Glutamatergic neuron (in vitro differentiated cells): ENCODE measurements at places on chromosomes 2 and 18. TPM values are rescaled to one million over a fixed set of nuclear protein-coding genes. Genes with fewer than 3 reads are reported as not detected.

Gene DDX1
- 255 TPM for total RNA-seq

Gene GRHL1
- total RNA-seq = 4.3 TPM

Gene DNER
- total RNA-seq = 36.0 TPM

Gene CTAGE1
- not detected for total RNA-seq

Gene ARHGEF33
- total RNA-seq = 1.1 TPM

Gene FOXI3
- 0.34 TPM for total RNA-seq

Gene IL36G
- total RNA-seq = not detected

Gene ASB18
- not detected for total RNA-seq

Gene PSTPIP2
- total RNA-seq = 0.20 TPM

Gene VSNL1
- total RNA-seq = 6.1 TPM

Gene TNFAIP6
- total RNA-seq = not detected

DNA sequence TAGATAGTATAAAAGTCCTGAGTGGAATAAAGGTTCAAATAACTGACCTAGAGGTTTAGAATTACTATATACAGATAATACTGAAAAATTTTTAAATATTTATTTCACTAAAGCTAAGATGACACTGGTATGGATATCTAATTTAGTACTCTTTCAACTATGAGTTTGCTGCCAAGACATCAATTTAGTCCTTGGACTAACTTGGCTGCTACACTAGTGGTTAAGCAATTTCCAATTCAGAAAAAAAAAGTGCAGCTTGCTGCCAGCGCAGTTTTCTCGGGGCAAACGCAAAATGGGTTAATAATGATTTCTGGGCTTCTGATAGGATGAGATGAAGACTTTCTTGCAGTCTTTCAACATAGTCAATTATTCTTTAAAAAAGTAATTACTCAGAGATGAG is 10.8 kb downstream of the BUB1 start:
- no peak for DNase-seq

- no peak for DNase-seq
Measured at GRCh38 chr2:83331810-83332209, 1127.3 kb downstream of the SUCLG1 start.

GRCh38 chr2:31137211-31138036 is 816 bp downstream of the GALNT14 start:
- DNase-seq = peak; percentile 48

GRCh38 chr2:30511122-30512083 is 64.4 kb downstream of the LCLAT1 start:
- DNase-seq = no peak

DNA sequence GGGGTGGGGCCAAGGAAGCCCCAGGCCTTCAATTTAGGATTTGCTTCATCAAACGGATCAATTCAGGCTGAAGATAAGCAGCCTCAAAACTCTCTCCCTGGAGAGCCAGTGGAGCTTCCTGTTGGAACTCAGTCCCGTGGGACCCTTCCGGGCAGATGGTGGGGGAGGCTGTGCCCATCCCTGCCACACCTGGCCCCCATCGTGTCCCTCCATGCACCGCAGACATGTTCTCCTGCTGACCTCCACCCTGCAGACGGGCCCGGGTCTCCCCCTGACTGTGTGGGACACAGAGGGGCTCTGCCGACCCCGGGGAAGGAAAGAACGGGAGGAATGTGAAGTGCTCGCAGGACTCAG is 144.2 kb downstream of the TPO start:
- peak; percentile 44 for DNase-seq

GRCh38 chr2:127401757-127402695 is 14.3 kb upstream of the MAP3K2 start:
- DNase-seq = no peak

- no peak for DNase-seq
Measured at GRCh38 chr2:216320852-216321251, 51.4 kb downstream of the MARCHF4 start.

GRCh38 chr2:236536727-236537398 is 32.8 kb upstream of the ACKR3 start:
- DNase-seq = no peak

GRCh38 chr2:171235262-171235881 is 74.7 kb upstream of the TLK1 start:
- DNase-seq = no peak

DNA sequence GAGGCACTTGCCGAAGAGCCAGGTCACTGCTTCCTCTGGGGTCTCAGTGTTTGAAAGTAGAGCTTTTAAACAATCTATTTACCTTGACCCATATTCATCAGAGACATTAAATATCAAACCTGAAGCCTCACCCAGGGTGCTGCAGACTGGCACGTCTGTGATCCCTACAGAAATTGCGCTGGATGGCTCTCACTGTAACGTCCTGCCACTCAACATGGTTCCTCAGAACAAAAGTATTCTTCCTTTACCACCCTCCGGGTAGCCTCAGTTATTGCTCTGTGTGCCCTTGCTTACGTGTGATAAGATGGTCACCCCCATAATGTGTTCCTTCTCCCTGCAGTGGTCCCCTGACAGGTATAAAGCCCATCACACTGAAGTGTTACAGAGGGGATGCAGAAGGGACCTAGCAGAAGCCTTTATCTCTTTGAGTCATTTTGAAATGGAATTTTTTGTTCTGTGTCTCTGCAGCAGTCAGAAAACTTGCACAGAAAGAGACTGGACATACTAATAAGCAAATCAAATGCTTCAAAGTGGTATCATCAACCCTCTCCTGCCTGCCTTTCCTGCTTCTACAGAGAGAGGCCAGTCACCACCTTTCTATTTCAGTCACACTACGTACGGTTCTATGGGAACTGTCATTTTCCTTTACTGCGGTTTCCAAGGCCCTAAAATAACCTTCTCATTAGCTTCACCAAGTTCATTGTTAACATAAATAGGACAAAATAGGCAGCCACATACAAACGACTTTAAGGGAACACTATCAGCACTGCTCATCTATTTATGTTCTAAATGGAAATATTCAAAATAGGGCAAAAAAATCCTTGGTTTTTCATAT is 86.8 kb downstream of the METTL8 start:
- DNase-seq = no peak

- DNase-seq = no peak
Measured at GRCh38 chr2:6143812-6144211, 451.6 kb downstream of the SOX11 start.

- no peak for DNase-seq
Measured at GRCh38 chr2:138123741-138124140, 159.5 kb downstream of the HNMT start.

DNA sequence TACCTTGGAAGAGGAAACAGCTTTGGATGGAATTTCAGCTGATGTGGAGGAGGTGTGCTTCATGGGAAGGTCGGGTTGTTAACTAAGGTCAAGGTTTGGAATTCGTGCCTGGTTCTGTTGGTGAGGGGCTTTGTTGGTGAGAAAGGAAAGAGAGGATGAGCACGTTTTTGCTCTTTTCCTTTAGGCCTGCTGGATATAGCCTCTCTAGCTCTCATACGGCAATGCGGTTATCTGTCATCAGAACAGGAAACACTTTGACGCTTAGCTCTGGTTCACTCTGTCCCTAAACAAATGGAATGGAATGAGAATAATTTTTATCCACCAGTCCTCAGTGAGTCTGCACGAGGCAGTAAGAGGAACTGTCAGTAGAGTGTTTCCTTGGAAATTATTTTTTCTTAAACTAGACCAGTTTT is 169.7 kb upstream of the NOSTRIN start:
- no peak for DNase-seq

DNA sequence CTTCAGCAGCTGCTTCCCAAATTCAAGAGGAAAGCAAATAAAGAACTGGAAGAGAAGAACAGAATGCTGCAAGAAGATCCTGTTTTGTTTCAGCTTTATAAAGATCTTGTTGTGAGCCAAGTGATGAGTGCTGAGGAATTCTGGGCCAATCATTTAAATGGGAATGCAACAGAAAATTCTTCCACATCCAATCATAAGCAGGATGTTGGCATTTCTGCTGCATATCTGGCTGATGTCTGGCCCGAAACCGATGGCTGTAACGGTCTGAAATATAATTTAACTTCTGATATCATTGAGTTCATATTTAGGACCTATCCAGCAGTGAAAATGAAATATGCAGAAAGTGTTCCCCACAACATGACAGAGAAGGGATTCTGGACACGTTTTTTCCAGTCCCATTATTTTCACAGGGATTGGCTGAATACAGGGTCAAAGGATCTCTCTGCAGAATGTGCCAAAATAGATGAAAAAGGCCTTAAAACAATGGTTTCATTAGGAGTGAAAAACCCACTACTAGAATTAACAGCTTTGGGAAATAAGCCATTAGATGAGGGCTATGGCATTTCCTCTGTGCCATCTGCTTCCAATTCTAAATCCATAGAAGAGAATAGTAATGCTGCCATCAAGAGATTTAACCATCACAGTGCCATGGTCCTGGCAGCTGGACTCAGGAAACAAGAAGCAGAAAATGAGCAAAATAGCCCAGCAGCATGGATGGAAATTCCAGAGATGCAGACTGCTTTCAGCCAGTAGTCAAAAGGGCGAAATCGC is 175.6 kb downstream of the MC4R start:
- no peak for DNase-seq

- no peak for DNase-seq
Measured at GRCh38 chr2:175175896-175176295, 5.6 kb downstream of the ATP5MC3 start.

GRCh38 chr2:142930835-142931398 is 53.5 kb downstream of the KYNU start:
- DNase-seq = no peak

GRCh38 chr2:201223089-201224073 is 37.0 kb upstream of the CASP8 start:
- DNase-seq = no peak

DNA sequence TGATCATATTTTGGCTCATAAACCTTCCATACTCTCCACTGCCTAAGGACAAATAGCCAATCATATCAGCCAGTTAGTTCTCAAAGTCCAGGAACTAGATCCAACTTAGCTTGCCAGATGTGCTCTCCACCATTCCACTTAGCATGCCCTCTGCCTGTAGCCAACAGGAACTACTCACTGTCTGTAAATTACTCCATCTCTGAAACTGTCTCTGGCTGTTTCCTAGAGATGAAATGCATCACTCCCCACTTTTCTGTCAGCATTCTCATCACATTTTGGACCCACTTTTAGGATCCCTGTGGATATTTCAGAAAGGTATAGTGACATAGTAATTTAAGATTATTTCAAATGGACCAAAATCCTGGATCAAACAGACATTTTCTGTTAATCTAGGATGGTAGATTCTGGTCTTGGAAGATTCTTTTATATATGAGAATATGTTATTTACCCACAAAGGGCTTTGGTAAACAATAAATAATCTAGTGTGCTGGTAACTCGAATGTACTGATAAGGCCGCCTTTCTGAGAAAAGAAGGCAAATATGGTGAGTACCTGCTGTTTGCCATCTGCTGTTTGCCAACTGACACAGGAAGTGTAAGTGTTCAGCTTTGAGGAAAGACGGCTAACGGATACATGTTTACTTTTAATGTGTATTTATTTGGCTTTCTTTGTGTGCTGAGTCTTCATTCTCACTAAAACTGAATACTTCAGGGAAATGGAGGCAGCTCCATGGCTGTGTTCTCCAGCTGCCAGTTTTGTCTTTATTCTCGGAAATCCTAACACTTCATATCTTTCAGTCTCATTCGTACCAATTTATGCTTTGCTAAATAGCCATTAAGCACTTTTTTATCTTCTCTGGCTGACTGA is 79.5 kb downstream of the EVA1A start:
- no peak for DNase-seq

GRCh38 chr2:64018701-64019082 is 536 bp downstream of the VPS54 start:
- peak; percentile 55 for DNase-seq

DNA sequence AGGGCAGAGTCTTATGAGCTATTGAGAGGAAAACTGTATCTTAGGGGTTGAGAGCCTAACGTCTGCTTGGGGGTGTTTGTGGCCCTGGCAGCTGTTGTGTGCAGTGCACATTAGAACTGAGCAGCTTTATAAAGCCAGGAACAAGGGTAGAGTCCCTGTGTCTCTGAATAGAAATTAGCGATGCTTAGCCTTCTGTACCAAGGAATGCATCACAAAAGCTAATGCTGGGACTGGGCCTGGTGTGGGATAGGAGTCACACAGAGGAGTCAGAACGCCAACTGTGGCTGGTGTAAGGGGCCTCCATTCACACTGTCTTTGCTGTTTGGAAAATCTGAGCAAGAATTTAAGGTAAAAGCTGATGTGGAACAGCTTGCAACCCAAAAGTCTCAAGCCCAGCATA is 283.2 kb downstream of the SOX11 start:
- DNase-seq = no peak

- DNase-seq = peak; percentile 86
Measured at GRCh38 chr18:69400253-69400975, at the start of gene DOK6. TSS of gene DOK6 (plus strand) at chr18:69400888.

DNA sequence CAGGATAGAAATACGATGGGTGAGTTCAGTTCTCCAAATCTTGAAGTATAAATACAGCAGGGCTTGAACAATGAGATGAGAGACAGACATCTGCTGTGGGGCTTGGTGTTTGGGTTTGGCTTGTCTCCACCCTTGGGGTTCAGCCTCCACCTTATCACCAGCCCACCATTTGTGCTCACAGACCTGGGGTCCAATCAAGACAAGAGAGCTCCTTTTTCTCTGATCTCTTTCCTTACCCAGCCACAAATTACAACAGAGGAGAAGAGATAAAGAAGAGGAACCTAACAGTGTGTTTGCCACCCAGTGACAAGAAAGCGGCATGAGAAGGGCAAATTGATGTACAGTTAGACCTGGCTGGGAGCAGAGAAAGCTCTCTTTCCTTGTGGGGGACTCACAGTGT is 204.5 kb upstream of the CXCR4 start:
- no peak for DNase-seq

- no peak for DNase-seq
Measured at GRCh38 chr18:11008505-11008904, 140.9 kb downstream of the PIEZO2 start.

- no peak for DNase-seq
Measured at GRCh38 chr2:73935641-73936040, 9.0 kb downstream of the DGUOK start.

DNA sequence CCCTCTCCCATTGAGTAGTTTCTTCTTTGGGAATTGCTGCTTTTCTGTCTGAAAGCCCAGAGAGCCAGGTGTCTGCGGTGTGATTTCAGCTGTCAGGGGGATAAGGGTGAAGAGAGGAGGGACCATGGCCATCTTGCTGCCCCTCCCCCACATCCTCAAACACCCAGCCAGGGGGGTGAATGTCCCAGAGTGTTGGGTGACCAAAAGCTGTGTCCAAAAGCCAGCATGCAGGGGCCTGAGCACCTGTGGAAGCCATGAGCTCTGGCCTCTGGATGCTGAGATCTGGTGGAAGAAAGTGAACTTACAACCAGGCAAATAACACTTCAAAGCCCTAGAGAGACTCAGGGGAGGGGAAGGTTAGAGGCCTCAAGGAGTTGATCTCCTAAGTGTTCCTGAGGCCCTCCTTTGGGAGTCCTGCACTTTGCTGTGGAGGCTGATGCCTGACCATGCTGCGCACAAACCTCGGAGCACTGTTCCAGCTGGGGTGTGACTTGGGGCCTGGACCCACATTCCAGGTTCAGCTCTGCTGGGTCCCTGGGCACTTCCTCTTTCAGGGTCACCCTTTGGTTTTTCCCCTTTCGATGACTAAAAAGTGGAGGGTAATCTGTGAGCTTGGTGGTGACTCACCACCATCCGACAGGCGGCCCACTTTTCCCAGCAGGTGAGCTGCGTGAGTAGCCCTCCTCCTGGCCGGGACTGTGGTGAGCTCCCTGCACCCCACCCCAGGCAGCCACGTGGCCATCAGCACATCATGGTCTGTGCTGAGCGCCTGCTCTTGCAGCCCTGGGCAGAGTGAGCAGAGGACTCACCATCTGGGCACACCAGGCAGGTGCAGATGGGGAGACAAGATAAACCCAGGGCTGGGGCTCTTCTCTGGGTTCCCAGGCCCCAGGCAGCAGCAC is 66.8 kb upstream of the FOSL2 start:
- DNase-seq = no peak
